ENCODE measurements at places on chromosomes 13 and 19. TPM values are rescaled to one million over a fixed set of nuclear protein-coding genes. Genes with fewer than 3 reads are reported as not detected.

The GGN gene
- 1.3 TPM for total RNA-seq

The NCAN gene
- under 0.01 TPM for total RNA-seq

DNA sequence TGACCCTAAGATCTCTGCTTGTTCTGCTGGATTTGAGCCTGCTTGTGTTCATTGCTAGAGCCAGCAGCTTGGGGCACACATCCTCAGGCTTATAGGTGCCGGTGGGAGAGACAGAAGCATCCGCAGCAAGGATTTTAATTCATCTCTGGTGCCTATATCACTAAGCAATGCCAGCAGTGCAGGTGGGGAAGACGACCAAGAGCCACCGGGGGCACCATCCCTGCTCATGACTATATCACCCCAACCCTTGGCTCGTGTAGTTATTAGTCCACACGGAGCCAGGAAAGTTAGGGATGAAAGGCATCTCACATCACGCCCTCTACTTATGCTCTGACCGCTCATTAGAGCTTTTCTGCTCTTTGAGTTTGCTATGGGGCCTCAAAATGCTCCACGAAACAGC lies 298.2 kb downstream of the DCLK1 start:
- DNase-seq: no peak

DNA sequence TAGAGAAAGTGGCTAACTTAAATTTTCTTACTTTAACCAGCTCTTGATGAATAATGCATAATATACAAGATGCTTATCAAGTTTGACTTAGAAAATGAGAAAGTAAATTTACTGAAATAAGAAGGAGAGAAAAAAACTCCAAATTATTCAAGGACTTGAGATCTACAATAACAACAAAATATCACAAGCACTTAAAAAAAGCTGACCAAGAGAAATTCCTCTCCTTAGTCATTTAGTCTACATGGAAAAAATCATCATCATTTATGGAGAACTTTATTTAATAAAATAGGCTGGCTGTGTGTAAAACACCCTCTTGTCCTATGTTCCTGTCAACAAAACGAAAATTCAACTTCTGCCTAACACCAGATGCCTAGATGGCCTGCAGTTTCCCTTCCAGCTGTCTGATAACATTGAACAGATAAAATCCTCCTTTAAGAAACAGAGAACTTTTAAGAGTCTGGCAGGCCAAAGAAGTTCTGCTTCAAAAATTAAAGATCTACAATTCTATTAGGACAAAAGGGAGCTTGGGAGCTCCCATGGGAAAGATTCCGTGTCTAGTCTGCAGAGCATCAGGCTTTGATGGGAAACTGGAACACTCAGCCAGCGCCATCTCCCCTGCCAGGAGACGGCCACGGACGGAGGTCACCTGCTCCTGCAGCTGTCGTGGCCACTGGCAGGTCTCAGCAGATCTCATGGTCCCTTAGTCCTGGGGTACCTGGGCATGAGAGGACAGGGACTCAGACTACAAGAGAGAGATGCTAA lies 37.9 kb upstream of the ATP11A start:
- DNase-seq: peak; percentile 4

- no peak for DNase-seq
Measured at GRCh38 chr13:95301968-95302393, 730 bp upstream of the ABCC4 start.

DNA sequence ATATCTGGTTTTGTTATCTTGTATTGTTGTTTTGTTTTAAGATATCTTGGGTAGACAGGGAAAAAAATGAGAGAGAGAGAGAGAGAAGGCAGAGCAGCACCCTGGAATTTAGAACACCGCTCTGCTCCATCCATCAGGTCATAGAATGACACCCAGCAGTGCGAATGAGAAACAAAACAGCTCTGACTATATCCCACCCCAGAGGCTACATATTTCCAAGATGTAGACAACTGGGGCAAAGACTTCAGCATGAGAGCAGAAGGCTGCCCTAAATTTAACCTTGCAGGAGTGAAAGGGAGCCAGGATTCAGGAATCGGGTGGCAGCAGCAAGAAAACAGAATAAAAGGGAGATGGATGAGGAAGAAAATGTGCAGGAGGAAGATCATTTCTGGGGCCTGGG lies 46.5 kb downstream of the TNFSF13B start:
- DNase-seq: no peak

- no peak for DNase-seq
Measured at GRCh38 chr19:40216777-40217026, 1.5 kb downstream of the TTC9B start.
